ENCODE measurements at places on chromosomes 4 and X.

DNA sequence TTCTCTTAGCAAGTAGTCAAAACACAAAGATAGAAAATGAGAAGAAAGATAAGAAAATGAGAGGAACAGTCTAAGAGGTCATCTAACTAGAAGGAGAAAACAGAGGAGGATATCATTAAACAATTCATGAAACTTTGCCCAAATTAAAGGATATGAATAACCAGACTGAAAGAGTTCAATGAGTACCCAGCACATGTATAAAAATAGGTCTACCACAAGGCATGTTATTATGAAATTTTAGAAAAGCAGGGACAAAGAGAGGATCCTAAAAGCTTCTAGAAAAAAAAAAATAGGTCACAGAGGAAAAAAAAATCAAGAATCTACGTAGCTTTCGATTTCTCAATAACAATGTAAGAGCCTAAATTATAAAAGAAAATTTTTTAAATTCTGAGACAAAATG lies 118.5 kb downstream of the WDFY3 start:
- DNase-seq = no peak

GRCh38 chr4:65023081-65023480 lies 613.8 kb upstream of the TECRL start:
- no peak for DNase-seq

DNA sequence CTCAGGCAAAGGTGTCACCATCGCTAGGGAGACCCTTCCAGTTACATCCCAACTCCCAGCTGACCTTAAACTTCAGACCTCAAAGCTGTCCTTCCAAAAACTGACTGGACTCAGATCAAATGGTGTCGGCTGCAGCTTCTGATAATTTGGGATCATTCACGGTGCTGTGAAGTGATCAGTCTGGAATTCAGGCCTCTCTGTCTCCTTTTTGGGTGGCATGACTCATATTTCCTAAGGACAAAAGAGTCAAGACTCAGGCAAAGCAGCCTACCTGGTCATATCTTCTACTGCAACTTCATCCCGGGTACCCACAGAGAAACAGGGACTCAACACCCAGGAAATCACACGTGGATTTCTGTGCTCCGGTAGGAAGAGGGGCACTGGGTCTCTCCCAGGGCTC lies 87.6 kb downstream of the SORCS2 start:
- no peak for DNase-seq

DNA sequence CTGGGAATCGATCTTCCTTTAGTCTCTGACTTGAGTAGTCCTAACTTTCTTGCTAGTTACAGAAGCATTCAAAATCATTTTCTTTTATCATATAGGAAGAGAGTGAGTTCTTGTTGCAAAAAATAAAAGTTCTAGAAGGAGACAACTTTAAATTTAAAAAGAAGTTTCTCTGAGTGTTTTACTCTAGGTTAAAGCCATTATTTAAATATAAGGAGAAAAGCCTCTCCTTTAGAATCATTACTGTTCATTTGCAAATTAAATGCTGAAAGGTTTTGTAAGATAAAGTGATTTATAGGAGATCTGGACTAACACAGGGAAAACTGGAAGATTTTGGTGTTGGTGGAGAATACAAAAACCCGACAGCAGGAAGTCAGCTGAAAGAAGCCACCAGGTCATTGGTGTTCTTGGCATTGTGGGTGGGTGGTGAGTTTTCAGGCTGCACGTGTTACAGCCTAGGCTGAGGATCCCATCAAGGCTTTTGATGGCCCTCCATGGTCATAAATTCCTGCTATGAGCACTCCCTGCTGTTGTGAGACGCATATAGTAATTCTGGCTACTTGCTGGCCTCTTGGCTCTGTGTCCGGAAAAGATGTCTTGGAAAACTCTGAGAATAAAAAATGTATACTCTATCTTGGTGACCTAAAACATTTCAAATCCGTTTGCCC lies 81.6 kb downstream of the GPAT3 start:
- DNase-seq = no peak

GRCh38 chr4:154478547-154478946 lies 13.1 kb downstream of the DCHS2 start:
- no peak for DNase-seq

GRCh38 chr4:5141802-5142201 lies 90.5 kb downstream of the STK32B start:
- DNase-seq = no peak

DNA sequence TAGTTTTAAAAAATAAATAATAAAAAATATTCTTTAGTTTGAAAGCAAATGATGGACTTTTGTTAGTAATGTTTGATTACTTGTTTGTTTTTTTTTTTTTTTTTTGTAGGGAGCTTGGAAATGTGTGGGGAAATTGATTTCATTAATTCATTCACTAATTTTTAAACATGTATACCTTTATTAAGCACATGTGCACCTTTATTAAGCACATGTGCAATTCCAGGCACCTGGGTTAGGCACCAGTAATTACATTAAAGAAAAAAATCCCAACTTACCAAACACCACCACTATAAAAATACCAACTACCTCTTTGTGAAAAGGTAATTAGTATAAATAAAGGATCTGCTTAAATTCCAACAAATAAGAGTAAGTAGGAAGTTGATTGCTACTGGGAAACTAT lies 9.5 kb downstream of the GUCY1B1 start:
- DNase-seq = no peak

GRCh38 chrX:87063642-87064041 lies 454.0 kb upstream of the KLHL4 start:
- no peak for DNase-seq

- no peak for DNase-seq
Observed at GRCh38 chrX:154417157-154417556, 5.8 kb downstream of the TAFAZZIN start.

DNA sequence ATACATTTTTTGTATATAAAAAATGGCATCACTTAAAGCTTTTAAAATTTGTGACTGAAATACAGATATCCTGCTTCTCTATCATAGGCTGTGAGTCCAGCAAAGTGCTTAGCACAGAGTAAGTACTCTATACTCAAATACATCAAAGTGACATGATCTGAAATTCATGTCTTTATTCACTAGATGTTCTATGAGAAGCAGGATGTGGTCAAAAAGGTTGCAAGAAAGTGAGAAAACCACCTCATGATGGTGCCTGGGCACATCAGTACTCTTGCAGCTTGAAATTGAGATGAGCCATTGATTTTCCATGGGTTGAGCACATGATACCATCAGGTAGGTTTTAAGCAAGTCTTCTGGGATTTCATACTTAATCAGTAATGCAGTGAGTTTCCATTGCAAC lies 20.4 kb upstream of the SFRP2 start:
- DNase-seq = no peak

DNA sequence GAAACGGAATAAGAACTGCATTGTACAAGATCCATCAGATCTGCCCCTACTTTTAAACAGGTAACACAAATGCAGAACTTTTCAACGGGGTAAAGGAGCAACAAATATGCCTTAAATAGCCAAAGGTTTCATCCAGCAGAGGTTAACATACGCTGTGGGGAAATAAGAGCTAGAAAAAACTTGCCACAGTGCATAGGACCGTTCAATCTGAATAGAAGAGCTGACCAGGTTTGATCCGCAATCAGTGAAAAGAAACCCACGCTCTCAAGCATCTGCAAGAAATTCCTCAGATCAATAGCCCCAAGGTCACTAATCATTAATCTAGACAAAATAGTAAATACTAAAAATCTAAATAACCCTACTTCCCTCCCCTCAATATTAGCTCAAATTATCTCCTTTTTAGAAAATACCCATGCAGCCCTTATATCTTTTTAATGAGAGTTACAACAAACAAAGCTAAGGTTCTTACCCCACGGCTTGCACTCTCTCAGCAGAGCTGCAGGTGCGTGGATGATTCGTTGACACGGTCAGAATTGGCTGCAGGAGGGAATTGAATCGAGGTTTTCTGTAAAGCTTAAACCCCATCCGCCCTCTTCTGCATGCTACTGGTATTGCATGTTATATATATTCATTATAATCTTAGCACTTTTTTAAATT lies at the start of gene TLR10:
Gene TLR10, minus strand, starts transcription at position 539 of the 657 bp plus-strand sequence. CDS start 7,400 bp downstream, outside the sequence.
- DNase-seq = no peak

DNA sequence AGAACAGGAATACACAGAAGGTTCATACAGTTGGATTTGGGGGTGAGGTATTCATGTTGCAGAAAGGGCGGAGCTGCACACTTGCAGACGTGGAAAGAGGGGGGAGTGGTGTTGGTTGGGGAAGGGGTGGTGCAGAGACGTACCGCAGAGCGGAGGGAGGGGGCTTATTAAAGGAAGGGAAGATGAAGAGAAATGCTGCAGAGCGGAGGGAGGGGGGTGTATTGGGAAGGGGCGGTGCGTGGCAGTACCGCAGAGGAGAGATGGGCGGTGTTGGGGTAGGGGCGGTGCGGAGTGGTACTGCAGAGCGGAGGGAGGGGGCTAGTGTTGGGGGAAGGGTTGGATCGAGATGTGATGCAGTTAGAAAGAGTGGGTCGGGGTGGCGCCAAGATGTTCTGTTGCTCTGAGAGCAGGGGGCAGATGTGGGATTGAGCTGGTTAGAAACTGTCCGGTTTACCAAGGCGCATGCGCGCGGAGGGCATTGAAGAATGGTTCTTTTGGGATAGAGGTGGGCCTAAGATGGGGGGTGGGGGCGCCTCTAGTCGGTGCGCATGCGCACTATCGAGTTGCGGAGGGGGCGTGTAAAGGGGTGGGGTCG lies 900 bp downstream of the TRO start:
- DNase-seq = peak; percentile 42

DNA sequence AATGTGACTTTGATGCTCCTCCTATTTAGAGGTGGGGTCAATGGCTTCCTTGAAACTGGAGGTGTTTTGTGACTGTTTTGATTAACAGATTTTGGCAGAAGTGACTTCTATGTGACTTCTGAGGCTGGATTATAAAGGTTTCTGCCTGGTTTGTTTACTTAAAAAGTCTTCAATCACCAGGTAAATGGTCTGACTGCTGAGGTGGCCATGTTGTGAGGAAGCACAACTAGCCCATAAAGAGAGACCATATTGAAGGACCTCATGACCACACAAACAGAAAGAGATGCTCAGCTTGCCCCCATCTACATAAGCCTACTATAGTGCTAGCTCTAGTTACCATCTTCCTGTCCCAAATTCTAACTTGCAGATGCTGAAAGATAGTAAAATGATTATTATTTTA lies 14.3 kb upstream of the LSM6 start:
- DNase-seq = no peak

DNA sequence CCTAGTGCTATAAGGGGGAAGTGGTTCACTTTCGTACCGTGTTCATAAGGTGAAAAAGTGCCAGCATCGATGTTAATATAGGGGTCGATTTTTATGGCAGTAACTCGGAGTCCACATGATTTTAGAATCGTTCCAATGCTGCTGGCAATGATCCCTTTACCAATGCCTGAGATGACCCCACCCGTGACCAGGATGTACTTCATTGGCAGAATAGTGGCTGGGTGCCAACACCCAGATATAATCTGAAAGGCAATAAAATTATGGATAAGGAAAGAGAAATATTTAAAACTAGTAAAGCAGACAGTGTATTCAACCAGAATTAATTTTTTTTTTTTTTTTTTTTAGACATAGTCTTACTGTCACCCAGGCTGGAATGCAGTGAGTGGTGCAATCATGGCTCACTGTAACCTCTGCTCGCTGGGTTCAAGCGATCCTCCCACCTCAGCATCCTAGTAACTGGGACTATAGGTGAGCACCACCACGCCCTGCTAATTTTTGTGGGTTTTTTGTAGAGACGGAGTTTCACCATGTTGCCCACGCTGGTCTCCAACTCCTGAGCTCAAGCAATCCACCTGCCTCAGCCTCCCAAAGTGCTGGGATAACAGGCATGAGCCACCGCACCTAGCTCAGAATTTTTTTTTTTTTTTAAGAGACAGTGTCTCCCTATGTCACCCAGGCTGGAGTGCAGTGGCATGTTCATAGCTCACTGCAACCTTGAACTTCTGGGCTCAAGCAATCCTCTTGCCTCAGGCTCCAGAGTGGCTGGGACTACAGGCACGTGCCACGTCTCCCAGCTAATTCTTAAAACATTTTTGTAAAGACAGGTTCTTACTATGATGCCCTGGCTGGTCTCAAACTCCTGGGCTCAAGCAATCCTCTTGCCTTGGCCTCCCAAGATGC lies 9.5 kb downstream of the CTPS2 start:
- DNase-seq = no peak

GRCh38 chr4:186619088-186619487 lies 63.7 kb upstream of the MTNR1A start:
- DNase-seq = no peak

DNA sequence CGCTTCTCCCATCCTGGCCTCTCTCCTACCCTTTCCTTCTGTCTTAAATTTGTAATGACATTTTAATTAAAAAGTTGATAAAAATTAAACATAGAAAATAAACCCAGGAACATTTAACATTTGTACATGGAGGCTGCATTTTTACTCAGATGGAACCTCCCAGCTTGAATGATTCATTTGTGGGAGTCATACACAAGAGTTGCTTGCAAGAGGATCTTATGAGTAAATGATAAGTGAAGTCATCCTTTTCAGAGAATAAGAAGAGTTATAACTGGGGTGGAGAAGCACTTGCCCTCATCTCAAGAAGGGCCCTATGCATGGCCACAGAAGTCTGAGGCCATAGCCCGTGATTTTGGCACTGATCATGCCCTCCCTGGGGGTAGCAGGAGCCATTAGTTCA lies 482.9 kb upstream of the BOD1L1 start:
- no peak for DNase-seq

DNA sequence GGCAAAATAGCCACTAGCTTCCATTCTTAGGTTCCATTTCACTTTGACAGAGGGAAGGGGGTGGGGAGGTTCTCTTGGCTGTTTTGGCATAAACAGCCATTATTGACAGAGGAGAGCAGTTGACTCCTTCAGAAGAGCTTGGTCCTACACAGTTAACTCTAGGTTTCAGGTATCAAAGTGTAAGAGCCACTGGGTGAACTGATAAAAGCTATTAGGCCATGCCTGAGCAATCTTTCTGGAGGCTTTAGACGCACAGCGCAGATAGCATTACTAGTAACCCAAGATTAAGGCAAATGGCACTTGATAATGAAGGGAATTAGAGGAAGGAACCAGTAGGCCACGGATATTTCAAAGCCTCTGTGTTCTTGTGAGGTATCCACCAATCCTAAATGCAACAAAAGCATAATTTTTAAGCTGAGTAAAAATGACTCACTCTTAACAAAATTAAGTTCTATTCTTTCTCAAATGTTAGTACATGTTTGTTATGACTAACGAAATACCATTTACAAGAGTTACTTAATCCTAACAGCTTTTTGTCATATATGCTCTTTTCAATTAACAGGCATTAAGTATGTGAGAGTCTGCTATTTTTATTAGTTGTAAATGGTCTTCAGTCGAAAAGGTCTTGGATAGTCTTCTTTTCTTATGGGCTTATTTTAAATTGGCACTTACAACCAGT lies 53.6 kb downstream of the SLC7A11 start:
- DNase-seq = no peak

Data from stimulated activated CD4-positive, alpha-beta T cell treated with anti-CD3 and anti-CD28 coated beads, Interleukin-4, amount 100 ng/mL, for 4 hours (primary cell).